ENCODE measurements at places on chromosomes 4 and X.

DNA sequence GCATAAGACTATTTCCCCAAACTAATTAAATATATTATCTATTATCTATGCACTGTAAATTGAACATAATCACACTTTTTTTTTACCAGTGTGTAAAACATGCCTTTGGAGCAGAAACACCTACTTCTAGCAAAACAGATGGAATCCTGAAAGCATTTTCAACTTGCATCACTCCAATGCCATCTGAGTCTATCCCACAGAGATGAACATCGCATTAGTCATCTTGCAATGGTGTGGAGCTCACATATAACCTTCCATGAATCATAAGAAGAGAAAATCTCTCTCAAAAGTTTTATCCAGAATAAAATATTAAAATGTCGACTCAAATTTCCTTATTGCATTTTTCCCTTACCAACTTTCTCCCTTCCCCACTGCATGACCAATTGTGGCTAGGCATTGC is 406.7 kb upstream of the ACTRT1 start:
- no peak for DNase-seq

- DNase-seq, result peak; percentile 5
Measured at GRCh38 chr4:2827874-2828751, 15.5 kb upstream of the ADD1 start.

- no peak for DNase-seq
Measured at GRCh38 chr4:118711052-118711451, 25.9 kb downstream of the METTL14 start.

GRCh38 chr4:109052821-109053220 is 249.6 kb downstream of the COL25A1 start:
- DNase-seq, result no peak

GRCh38 chr4:123838474-123838873 is 441.9 kb downstream of the SPRY1 start:
- no peak for DNase-seq

DNA sequence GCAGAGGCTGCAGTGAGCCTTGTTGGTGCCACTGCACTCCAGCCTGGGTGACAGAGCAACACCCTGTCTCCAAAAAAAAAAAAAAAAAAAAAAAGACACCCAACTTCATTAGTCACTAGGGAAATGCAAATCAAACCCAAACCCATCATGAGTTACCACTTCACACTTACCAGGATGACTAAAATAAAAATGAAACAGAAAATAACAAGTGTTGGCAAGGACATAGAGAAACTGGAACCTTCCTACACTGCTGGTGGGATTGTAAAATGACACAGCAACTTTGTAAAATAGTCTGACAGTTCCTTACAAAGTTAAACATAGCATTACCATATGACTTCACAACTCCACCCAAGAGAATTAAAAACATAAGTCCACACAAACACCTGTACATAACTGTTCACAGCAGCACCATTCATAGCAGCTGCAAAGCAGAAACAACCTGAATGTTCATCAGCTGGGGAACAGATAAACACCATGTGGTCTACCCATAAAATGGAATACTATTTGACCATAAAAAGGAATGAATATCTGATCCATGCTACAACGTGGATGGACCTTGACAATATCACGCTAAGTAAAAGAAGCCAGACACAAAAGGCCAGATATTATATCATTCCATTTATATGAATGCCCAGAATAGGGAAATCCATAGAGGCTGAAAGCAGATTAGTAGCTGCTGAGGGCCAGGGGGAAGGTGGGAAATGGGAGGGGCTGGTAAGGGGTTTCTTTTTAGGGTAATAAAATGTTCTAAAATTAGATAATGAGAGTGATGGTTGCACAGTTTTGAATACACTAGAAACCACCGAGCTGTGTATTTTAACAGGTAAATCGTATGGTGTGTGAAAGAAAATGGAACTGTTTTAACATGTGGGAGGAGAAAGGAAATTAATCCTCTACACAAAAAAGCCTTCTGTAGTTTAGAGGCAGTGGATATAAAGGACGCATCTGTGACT is 18.3 kb downstream of the CD99L2 start:
- no peak for DNase-seq

- no peak for DNase-seq
Measured at GRCh38 chr4:88029556-88029955, 22.1 kb downstream of the PKD2 start.

DNA sequence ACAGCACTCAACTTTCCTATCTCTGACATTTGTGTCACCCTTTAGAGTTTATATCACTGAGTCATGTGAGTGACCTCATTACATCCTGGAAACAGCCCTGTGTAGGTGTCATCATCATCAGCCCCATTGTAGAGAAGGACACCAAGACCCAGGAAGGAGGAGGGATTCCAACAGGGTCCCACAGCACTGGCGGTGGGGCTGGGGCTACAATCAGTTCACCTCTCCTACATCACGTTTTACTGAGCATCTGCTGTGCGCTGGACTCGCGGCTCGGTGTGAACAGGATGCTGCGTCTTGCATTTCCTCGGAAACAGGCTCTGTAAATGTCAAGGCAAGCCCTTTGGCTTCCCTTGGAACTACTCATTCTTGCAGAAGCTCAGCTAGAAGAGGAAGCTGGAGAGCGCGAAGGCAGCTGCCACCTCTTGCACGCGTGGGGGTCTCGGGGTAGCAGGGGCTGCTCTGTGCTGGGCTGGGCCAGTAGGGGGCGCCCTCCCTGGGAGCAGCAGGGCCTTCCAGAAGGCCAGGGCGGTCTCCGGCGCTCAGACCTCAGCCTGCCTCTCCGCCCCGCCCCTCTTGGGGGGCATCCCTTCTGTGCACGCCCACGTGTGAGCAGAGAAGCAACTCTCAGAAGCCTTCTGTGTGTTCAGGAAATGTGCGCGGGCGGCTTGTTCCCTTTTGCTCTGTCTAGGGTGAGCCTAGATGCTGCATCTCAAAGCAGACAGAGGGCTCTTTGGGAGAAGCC is 29.0 kb downstream of the REELD1 start:
- peak; percentile 66 for DNase-seq

- no peak for DNase-seq
Measured at GRCh38 chrX:39954851-39955250, 142.9 kb downstream of the BCOR start.

GRCh38 chr4:96356591-96357370 is 516.9 kb downstream of the PDHA2 start:
- DNase-seq, result no peak

GRCh38 chr4:61201961-61202637 is 2.0 kb downstream of the ADGRL3 start:
- peak; percentile 8 for DNase-seq

DNA sequence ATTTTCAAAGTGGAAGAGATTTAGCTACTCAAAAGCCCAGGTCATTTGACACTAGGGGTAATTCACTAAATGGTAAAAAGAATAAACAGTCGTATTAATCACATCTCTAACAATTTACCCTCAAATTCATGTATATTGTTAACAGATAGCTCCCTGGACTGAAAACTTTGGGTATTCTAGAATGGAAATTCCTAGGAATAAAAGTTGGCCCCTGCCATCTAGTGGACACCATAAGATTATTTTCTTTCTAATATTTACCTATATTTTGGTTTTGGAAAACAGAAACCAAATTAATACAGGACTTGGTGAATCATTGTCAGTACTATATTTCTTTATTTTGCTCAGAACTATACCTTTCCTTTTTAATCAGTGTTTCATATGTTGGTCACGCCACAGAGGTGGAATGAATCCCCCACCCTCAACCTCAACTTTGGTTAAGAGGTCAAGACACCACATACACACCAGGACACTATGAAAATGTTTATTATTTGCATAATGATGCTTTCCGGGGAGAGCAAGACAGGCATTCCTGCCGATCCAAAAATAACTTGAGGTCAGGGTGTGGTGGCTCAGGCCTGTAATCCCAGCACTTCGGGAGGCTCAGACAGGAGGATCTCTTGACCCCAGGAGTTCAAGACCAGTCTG is 96.2 kb upstream of the APOOL start:
- no peak for DNase-seq

Measured in GM12891 (cell line).